Activated T-helper 1 cell treated with anti-CD3 and anti-CD28 coated beads, Interleukin-2, amount 50 U/mL, for 16 hours (primary cell): ENCODE measurements at places on chromosomes 3 and 15.

DNA sequence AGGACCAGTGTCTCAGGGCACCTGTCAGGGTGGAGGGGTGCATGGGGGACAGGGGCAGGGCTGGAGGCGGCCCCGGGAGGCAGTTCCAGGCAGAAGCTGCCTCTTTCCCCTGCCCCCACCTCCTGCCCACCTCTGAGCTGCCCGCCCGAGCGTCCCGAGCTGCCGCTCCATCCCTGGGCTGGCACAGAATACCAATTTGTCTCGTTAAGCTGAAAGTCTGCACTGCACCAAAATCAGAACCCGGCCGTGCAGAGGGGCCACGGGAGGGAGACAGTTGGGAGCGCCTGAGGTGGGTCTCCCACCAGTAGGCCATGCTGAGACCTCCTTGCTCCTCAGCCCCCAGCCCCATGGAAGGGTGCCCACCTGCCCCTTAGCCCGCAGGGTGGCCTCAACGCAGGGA is 1.3 kb upstream of the ATP2B2 start:
- DNase-seq = no peak

GRCh38 chr15:81962482-81962881 is 83.3 kb downstream of the MEX3B start:
- no peak for DNase-seq

GRCh38 chr3:171160325-171160724 is 133.8 kb upstream of the SLC2A2 start:
- DNase-seq = no peak

GRCh38 chr3:28224430-28224829 is 17.0 kb upstream of the CMC1 start:
- DNase-seq = no peak

GRCh38 chr3:36804295-36805055 is 40.1 kb upstream of the DCLK3 start:
- no peak for DNase-seq

DNA sequence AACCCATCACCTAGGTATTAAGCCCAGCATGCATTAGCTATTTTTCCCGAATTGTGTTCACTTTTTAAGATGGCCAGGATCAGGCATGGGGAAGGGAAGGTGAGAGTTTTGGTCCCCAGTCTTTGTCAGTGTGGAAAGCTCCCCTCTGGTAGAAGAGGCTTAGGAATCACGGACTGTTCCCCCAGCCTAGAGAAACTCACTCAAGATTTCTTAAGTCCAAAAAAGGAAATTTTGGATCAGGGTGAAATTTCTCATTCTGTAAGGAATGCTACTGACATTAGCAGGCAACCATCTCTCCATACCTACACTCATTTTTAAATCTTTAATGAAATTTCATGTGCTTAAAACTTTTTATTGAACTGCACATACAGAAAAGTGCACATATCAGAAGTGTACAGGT is 70.3 kb upstream of the GALNT15 start:
- no peak for DNase-seq

DNA sequence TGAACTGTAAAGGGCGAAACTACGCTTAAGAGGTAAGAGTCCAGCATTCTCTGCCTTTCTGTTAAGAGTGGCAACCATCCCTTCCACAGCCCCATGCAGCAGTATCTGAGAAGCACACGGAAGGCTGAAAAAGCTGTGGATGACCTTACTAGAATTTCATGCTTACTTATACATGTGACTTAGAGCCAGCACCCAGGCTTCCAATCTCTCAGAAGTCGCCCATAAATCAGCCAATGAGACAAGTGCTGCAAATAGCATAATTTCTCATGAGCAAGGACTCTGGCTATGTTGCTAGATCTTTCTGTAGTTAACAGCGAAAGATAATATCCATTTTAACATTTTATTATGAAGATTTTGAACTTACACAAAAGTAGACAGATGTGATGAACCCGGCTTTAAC is 65.3 kb downstream of the IGF2BP2 start:
- no peak for DNase-seq

- DNase-seq = no peak
Measured at GRCh38 chr3:16916840-16917239, 32.1 kb downstream of the PLCL2 start.

GRCh38 chr15:32685576-32685975 is 32.2 kb upstream of the GREM1 start:
- no peak for DNase-seq

DNA sequence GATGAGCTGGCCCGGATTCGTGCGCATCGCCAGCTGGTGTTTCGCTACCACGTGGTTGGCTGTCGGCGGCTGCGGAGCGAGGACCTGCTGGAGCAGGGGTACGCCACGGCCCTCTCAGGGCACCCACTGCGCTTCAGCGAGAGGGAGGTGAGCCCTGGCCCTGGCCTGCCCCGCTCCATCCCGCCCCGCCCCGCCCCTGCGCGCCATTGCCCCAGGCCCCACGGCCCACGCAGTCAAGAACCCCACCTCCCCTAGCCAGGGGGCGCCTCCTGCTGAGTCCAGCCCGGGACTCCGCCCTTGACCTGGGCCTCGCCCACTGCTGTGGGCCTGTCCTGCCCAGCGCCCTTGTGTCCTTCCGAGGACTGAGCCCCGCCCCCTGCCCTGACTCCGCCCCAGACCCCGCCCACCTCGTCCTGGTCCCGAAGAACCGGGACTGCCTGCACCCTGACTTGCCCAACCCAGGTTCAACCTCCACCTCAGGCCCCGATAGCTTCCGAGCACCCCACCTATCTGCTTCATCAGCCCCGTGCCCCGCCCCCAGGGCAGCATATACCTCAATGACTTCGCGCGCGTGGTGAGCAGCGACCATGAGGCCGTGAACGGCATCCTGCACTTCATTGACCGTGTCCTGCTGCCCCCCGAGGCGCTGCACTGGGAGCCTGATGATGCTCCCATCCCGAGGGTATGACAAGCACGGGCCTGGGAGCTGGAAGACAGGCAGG is 14.8 kb downstream of the NT5DC2 start:
- DNase-seq = no peak

DNA sequence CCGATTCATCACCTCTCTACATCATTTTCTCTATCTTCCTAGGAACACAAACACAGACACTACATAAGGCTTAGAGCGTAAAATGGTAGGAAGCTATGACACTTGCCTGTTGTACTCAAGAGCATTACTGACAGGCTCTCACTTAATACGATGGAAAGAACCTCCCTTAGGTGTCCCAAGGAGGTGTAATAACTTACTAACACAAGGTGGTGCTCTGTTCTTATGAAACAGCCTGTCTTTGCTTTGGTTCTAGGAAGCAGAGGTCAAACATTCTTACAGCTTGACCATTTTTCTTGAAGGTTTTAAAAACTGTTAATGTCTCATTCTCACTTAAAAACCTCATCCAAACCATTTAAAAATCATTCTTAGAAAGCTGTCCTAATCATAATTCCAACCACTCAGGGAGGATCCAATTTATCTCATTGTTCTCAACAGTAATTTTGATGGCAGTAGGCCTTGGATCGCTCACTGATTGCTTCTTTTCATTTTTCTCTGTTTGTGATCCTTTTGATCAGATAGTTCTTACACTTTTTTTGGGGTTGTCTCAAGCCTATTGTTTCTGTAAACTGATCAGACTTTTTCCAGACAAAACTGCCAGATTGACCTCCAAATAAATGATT is 317.8 kb upstream of the AGTR1 start:
- DNase-seq = no peak

- DNase-seq = no peak
Measured at GRCh38 chr3:156760333-156760732, 65.8 kb upstream of the LEKR1 start.

- DNase-seq = no peak
Measured at GRCh38 chr3:71311661-71312046, 271.9 kb downstream of the FOXP1 start.

DNA sequence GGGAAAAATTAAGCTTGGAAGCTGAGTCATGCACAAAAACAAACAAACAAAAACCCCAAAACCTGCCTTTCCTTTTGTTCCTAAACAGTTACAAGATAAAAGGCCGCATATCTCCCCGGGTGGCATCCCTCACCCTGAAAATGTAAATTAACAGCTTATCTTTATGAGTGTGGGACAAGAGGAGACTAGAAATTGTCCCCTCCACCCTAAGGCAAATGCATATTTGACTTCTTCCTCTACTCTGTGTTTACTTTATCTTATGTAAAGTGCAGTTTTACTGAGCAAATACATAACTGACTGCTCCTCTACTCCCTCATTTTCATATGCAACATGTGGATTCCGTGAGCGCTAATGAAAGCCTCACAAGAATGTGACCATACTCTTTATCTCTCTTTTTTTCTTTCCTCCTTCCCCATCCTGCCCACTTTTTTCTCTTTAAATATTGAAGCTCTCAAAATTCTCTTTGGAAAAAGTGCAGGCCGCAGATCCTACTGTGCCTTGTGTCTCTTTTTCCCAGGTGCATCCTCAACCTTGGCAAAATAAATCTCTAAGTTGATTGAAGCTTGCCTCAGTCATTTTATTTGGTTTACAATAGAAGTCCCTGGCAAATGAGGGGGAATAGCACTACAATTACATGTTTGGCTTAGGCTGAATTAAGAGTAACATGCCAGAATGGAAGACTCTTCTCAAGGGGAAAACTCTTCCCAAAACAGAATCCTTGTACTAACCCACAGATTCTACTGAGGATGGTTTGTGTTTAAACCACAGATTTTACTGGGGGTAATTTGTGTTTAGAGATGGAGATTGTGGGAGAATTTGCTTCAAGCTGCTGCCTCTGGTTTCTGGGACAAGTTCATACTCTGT is 72.7 kb upstream of the WDR72 start:
- no peak for DNase-seq

DNA sequence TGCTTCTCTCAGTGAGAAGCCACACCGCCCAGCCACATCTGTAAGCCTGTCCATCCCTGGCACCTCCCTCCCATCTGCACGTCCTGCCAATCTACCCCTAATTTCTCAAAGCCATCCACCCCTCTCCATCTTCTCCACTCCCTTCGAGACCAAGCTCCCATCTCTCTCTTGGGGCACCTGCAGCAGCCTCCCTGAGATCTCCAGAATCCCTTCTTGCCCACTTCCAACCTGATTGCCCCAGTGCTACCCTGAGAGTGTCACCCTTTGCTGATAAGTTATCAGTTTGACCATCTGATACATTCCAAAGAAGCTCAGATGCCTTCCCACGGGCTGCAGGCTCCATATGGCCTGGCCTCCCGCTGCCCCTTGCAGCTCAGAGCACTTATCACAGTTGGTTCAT is 496.1 kb downstream of the SHQ1 start:
- no peak for DNase-seq

- DNase-seq = no peak
Measured at GRCh38 chr3:189849262-189849661, 218.1 kb downstream of the TP63 start.

DNA sequence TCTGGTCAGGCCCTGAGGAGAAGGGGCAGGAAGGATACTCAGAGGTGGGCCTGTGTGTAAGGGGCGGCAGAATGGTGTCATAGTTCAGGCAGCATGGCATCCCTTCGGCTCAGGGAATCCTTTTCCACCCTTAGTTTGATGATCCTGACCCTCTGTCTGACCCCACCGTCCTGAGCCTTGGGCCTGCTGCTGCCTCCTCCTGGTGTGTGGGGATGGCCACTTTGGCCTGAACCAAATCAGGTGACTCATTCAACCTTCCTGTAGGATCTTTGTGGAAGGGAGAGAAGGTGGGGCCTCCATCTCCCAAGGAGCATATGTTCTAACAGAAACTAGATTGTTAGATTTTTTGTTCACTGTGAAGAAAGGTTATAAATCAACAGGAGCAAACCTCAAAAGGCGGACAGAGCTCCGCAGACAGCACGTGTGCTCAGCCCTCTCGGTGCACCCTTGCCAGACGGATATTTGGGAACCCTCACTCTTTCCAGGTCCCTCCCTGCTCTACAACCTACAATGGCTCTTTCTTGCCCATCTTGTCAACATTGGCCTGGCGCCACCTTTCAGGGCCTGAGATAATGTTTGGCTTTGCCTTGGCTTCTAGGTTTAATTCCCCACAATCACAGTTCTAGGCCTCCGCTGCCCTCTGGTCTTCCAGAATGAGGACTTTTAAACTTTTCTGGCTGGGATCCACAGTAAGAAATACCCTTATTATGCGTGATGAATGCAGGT is 21.7 kb downstream of the THSD4 start:
- DNase-seq = no peak

DNA sequence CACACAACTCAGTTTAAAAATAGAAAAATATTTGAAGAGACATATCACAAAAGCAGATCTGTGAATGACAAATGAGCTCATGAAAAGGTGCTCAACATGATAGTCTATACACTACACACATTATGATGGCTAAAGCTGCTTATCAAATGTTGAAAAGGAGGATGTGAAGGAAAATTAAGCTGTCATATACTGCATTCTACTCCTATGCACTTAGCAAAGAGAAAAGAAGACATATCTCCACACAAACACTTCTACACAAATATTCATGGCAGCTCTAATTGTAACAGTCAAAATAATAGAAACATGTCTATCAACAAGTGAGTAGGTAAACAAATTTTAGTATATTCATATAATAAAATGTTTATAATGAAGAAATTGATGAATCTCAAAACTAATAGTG is 540.5 kb downstream of the PLOD2 start:
- no peak for DNase-seq

GRCh38 chr3:113277414-113277813 is 66.1 kb downstream of the BOC start:
- no peak for DNase-seq

GRCh38 chr3:179760944-179761343 is 108.1 kb downstream of the USP13 start:
- no peak for DNase-seq

- no peak for DNase-seq
Measured at GRCh38 chr15:41659190-41659589, 1.0 kb upstream of the MGA start.
